ENCODE measurements at places on chromosomes 5 and 9.

GRCh38 chr5:54757541-54757940 lies 227.9 kb downstream of the ESM1 start:
- DNase-seq, result no peak

DNA sequence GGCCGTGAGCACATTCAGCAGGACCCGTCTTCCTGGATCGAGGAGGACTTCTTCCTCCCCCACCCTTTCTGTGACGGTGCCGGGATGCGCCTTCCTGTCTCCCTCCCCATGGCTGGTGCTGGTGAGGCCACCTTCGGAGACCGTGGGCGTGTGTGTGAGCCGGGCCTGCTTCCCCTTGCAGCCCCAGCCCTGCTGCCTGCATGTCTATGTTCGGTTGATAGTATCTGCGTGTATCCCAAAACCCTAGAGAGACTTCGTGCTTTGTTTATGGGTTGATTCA lies 12.8 kb downstream of the CEP72 start:
- no peak for DNase-seq

- DNase-seq, result no peak
Observed at GRCh38 chr5:168779333-168779732, 200.2 kb upstream of the PANK3 start.

GRCh38 chr5:162392336-162392735 lies 324.8 kb downstream of the GABRG2 start:
- DNase-seq, result no peak

GRCh38 chr5:27087747-27088146 lies 49.4 kb upstream of the CDH9 start:
- no peak for DNase-seq

DNA sequence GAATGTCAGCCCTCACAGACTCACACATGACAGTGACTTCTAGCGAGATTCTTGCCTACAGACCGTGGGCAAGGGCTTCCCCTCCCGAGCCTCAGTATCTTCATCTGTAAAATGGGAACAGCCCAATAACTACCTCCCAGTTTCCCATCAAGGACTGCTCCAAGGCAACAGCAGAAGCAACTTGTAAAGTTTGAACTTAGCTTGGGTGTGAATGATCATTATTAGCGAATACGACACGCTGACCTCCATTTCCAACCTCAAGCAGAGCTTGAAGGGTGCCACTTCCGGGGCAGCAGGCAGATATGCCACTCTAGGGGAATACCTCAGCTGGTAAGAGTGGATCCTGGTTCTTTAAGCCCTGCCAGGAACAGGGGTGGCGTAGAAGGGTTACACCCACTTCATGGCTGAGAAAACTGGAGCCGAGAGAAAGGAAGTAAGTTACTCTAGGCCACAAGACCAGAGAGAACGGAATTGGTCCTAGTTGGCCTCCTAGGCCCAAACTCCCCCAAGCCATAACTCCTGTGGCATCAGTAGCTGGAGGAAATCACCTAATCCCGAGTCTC lies 2.0 kb downstream of the RNF44 start:
- DNase-seq, result peak; percentile 62

DNA sequence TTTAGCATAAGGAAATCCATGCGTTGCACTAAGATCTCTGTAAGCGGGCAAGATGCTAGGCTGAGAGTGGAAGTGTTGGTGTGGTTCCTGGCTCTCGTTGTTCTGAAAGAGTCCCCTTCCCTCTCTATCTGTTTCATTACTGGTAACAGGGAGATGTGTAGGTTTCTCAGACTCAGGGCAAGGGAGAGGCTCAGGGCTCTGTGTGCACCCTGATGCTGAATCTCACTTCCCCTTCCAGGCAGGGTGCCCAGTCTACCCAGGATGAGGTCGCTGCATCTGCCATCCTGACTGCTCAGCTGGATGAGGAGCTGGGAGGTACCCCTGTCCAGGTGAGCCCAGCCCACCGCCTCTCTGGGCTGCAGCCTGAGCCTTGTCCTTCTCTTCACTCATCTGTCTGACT lies 45.7 kb downstream of the STOM start:
- no peak for DNase-seq

GRCh38 chr9:132670457-132671391 lies at the start of gene GTF3C4:
Gene GTF3C4 (plus strand): TSS chr9:132670464. CDS start chr9:132670599, 135 bp downstream.
- peak; percentile 16 for DNase-seq

- DNase-seq, result no peak
Observed at GRCh38 chr9:68678430-68678829, 26.6 kb upstream of the PIP5K1B start.

GRCh38 chr9:96133321-96134021 lies 168.5 kb downstream of the HSD17B3 start:
- DNase-seq, result no peak

DNA sequence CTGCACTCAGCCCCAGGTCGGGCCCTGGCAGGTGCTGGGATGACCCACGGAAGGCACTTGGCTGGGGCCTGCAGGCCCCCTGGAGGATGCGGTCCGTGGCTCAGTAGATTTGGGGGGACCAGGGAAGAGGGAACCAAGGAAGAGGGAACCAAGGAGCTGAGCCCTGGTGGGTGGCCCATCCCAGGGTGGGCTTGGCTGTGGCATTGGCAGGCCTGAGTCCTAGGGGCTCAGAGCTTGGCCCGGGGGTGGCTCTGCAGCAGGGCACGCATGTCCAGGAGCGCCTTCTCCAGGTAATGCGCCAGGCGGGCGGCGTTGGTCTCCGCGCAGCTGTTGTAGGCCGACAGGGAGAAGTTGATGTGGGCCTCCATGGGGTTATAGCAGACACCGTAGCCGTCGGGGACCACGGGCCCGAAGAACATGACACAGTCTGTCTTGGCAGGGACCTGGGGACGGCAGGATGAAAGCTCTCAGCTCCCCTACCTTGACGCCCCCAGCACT lies 14.3 kb downstream of the DOLPP1 start:
- no peak for DNase-seq

DNA sequence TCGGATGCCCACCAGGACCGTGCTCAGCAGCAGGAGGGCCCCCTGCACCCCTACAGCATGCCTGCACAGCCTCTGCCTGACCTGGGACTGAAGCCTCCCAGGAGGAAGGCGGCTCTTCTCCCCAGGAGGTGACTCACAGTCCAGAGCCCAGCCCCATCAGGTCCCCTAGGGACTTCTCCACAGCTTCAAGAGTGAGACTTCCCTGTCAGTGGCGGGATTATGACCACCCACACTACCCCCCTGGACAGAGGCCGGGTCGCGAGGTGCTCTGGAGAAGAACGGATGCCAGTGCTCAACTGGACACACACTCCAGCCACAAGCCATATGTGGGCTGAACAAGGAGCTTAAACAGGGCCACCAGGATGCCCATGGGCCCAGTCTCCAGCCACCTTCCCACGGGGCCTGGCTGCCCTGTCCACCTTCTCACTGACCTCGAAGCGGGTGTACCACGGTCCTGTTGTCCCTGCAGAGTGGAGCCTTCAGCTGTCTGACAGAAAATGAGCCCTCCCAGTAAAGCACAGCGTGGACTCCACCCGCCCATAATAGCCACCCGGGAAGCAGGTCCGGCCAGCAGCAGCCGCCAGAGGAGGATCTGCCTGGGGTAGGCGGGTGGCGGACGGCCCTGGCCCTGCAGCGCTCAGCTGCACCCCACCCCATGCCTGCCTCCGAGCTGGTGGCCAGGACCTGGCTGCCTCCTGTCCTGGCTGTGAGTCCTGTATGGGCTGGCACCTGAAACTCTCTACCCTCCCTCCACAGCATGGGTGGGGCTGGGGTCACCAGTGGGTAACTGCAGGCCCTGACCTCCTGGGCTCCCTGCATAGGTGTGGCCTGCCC lies 54.7 kb downstream of the SEMA4D start:
- DNase-seq, result no peak

DNA sequence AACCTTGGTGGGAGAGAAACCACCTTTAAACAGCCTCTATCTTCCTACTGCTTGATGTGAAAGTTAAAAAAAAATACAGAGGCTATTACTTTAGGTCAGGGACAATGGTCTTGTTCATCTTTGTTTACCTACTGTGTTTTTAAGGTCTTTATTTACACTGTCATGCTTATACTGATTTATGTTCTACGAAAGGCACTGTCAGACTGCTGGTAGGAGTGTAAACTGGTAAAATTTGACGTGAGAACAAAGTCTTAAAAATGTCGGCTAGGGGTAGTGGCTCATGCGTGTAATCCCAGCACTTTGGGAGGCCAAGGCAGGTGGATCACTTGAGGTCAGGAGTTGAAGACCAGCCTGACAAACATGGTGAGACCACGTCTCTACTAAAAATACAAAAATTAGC lies 42.1 kb upstream of the ELOVL7 start:
- no peak for DNase-seq

DNA sequence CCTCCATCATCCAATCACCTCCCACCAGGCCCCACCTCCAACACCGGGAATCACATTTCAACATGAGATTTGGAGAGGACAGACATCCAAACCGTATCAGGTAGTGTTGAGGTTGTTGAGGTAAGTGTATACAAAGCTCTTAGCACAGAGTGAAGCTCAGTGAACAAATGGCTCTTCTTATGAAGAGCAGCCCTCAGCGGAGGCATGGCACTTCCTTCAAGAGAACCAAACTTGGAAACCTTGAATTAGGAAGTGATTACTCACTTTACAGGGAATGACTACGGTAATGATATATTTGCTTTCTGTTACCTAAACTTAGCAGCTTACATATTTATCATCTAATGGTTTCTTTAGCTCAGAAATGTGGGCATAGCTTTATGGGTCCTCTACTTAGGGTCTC lies 92.8 kb downstream of the IQGAP2 start:
- no peak for DNase-seq

GRCh38 chr5:60210810-60211209 lies 317.3 kb upstream of the PDE4D start:
- DNase-seq, result no peak

GRCh38 chr5:76406673-76407072 lies 3.6 kb downstream of the IQGAP2 start:
- DNase-seq, result no peak

- DNase-seq, result no peak
Observed at GRCh38 chr9:5438301-5439162, 807 bp upstream of the PLGRKT start.

DNA sequence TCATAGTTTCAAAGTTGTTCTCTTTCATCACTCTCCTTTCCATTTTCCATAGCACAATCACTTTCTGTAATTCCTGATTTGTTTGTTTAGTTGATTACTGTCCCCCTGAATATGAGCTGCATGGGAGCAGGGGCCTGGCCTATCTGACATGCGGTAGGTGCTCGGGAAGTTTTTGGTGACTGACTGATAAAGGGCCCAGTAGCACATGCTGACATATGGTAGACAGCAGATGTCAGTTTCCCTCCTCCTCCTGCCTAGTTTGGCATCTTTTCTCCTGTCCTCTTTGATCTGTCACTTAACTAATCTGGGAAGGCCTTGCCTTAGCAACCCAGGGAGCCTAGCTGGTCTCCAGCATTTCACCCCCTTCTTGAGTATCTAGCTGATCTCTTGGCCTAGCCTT lies 14.4 kb downstream of the GALNT12 start:
- no peak for DNase-seq

DNA sequence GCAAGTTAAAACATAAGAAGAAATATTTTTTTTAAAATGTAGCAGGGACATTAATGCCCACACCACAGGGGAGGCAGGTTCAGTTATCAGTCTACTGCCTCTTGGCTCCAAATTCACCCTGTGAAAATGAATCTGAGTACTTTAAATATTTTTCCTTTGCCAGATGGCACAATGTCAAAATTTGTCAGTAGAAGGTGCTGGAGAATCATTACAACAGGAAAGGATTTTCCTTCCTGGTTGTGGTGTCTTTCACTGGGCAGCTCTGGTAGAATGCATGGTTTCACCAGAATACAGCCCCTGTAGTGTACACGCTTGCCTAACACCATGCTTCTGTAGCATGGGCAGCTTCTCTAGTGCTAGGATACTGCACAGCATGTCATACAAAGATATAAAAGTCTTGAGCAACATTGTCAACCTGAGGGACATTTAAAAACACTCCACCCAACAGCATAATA lies 9.7 kb upstream of the SREK1 start:
- DNase-seq, result no peak

DNA sequence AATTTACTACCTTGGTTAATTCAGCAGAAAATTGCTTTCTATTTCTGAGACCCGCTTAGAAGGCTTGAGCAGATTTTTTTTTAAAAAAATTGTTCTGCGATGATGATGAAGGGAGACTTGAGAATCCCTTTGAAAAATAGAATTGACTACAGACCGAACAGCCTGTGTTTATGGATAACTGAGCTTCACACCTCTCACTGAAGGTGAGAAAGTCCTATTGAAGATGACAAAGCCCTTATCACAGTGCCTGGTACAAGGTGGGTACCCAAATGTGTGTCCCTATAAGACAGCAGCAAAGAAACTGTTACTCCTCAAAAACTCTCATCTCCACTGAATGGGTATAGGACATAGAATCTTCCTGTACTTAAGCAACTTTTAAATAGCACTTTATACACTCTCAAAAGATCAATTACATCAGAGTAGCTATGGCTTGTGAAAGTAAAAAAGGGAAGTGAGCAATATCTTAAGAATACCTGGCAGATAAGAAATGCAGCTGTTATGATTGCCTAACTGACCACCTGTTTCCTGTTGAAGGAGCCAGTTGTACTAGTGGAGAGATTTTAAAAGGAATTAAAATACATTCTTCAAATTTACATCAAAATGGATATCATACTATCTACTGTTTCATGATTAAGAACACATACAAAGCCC lies 419.7 kb downstream of the CHSY3 start:
- no peak for DNase-seq
